T-cell (primary cell): ENCODE measurements at places on chromosomes 11 and 22.
A peak's percentile ranks its signal among the peaks of the same experiment; 100 is the strongest.

DNA sequence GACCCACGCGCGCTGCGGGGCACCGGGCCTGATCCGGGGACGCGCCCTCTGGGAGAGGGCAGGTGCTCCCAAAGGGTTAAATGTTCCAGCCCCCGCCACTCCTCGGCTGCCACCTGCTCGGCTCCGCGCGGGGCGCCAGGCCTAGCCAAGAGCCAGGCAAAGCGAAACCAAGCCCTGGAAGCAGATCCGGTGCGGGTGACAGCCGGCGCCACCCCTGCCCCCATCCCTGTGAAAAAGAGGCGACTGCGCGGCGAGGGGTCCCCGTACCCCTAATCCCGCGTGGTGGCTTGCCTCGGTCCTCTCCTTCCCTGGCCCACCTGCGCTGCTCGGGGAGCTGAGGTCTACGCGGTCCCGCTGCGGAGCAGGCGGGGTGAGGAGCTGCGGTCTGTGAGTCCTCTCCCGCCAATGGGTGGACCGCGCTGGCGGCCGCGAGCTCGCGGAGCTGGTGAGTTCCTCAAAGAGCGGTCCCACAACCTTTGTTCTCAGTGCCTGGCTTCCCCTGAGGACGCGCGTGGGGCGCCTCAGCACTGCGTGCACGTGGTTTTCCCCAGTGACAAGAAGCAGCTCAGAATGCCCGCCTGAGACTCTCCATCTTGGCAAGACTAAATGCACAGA lies at the start of gene ME3:
TSS of gene ME3 (minus strand) at position 610 of the 615 bp plus-strand sequence.
- DNase-seq = peak; percentile 39

DNA sequence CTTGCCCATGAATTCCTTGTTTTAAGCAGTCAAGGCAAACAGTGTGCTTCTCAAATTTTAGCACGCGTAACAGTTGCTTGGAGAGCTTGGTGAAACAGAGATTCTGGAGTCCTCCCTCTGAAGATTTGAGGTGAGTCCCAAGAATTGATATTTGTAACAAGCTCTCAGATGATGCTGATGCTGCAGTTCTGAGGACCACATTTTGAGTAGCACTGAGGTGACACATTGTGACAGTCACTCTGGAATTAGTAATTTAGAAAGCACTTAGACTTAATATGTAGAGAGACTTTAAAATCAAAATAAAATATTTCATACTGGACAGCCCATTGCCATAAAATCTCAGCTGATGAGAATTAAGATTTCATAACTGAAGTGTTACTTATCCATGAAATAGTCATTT lies 38.5 kb downstream of the DNAJC24 start:
- DNase-seq = no peak

GRCh38 chr11:106131998-106132397 lies 54.5 kb downstream of the AASDHPPT start:
- no peak for DNase-seq

DNA sequence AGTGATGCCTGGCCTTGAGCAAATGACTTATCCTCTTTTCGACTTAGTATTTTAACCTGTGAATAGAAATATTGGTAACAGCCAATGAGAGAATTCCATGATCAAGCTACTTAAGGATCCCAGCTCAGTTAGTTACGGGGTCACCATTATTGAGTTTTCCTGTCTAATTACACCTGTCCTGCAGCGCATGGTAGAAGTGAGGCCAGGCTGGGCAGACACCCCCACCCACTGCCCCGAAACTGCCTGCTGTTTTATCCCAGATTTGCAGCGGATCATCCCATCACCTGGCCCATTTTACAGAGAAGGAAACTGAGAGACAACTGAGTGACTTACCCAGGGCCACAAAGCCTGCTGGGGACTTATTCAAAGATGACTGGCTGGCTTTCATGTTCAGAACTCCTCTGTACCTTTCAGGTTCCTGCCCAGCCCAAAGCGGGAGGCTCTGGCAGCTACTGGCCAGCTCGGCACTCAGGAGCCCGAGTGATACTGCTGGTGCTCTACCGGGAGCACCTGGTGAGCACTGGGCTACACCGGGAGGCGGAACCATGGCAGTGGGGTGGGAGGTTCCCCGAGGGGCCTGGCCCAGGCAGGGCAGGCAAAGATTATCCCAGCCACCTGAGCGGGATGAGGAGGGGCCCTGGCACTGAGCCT lies 1.4 kb downstream of the MUS81 start:
- DNase-seq = no peak

GRCh38 chr22:22404598-22405284 lies 103.8 kb downstream of the ZNF280B start:
- DNase-seq = no peak

DNA sequence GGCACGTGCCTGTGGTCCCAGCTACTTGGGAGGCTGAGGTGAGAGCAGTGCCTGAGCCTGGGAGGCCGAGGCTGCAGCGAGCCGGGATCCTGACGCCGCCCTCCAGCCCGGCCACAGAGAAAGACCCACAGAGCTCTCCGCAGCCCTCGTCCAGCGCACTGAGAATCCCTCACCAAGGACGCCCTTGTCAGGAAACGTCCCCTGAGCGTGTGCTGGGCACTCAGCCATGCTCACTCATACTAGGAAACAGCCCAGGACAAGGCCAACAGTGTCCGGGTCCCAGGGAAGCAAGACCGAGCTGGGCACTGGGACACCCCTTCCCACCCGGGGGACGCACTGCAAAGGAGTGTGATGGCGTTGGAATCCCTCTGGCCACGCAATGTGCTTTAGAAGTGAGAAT lies 14.5 kb downstream of the DEAF1 start:
- no peak for DNase-seq

DNA sequence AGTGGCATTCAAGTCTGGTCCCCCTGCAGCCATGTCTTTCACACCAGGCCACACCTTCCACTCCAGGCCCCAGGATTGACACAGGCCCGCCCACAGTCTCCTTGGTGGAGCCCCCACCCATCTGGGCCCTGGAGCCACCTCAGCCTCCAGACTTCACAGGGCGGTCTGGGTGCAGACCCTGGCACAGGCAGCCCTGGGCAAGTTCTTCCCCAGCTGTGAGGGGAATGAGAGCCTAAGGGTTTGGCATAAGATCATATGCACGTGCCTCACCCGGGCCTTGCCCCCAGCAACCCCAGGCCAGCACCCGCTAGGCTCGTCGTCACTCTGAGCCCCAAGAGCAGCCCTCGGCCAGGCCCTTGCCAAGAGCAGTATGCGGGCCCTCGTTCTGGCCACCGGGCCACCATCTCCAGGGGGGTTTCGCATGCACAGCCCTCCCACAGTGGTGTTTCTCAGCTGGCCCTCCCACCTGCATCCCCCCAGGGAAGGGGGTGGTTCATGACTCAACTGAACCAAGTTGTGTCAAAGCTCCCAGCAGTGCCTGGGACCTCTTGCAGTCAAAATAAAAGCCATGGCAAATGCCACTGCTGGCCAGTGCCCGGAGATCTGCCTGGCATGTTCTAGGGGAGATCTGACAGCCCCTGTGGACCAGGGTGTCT lies 70.4 kb upstream of the KCNQ1OT1 start:
- no peak for DNase-seq

DNA sequence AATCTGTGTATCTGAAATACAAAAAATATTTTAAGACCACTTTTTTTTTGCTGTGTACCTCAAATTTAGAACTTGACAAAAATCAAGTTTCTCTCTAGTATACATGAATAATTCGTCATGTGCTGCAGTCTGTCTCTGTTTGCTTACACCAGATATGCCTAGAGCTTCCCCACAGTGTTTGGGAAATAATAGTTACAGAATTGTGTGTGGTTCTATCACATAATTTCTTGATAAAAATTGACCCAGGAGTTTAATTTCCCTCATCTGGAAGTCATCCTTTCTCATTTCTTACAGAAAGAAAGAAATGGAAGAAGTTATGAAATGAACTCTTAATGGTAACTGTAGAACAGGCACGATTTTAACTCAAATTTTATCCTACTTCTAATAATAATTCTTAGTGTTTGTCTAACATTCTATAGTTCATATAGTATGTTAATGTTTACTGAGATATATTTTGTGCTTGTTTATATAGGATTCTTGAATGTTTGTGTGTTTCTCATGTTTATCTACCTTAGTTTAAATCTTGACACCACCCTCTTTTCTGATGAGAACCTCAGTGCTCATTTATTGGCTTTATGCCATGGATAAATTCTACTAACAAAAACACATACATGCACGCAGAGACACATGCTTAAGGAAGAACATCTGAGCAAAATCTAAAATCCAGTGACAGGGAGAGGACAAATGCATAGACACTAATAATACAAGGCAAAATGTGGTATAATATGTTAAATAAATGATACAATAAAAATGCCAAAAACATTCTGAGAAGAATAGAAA lies 61.4 kb upstream of the CTSC start:
- no peak for DNase-seq

DNA sequence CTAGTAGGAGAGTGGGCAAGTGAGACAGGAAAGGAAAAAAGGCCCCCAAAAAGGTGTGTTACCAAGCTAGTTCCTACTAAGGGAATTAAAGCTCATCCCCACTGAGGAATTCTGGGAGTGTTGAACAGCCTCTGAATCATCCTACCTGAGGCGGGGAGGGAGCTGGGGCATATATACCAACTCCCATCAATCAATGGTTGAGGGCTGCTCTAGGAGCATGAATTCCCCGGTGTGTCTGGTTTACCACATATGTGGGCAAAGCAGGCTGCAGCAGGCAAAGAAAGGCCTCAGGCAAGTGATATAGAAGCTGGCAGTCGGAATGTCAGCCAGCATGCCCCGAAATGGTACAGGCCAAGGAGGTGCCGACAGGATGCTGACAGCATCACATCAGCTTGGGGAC lies 23.6 kb upstream of the CDON start:
- DNase-seq = no peak

DNA sequence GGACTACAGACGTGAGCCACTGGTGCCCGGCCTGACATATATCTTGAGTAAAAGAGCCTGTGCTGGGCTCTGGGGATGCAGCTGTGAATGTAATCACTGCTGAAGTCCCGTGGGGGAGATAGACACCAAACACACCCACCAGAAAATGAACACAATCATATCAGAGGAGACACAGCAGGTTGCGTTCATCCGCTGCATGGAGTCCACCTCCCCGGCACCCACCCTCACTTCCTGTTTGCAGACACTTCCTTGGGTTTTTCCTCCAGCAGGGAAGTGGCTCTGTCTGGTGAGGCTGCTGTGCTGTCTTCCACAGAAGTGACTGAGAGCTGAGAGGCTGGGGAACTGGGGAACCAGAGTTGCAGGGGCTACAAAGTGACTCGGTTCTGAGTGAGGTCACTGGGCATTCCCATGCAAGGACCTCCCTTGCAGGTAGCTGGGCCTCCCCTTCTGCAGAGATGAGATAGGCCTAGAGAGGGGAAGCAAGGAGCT lies 7.2 kb downstream of the MICALL1 start:
- no peak for DNase-seq

GRCh38 chr11:18012122-18012905 lies 533 bp downstream of the SERGEF start:
- DNase-seq = no peak

- no peak for DNase-seq
Measured at GRCh38 chr11:15938121-15938611, 418.2 kb downstream of the SOX6 start.

DNA sequence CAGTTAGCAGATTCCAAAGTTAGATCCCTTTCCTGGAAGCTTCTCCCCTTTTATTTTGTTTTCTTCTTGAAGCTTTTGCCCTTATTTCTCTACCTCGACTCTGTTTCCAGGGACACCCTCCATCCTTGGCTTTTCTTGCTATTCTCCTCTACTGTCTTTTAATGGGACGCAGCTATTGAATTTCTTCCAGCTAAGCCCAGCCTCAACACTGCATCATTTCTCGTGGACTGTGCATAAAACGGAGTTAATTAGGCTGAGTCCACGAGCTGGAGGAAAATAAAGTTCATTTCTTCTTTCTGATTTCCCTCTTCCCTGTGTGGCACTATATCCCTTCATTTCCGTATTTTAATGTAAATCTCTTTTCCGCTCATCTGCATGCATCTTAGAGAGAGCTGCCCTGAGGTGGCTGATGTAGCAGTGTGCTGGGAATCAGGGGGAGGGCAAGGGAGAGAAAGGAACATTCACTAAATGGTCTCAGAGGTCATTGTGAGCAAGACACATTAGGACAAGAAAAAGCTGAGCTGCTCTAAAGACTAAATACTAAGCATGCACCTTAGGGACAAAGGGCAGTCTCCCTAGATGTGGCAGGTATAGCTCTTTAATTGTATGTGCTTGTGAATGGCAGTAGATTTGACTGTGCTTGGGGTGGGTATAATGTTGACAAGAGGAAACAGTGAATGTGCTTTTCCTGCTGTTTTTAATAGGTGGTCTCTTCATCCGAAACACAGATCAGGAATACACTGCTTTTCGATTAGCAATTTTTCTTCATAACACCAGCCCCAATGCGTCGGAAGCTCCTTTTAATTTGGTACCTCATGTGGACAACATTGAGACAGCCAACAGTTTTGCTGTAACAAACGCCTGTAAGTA lies 1.9 kb downstream of the GRIA4 start:
- DNase-seq = no peak
